Thymus (tissue), 14 donors: ENCODE measurements at places on chromosomes 16 and 17. TPM values are rescaled to one million over a fixed set of nuclear protein-coding genes. Genes with fewer than 3 reads are reported as not detected.
A peak's percentile ranks its signal among the peaks of the same experiment; 100 is the strongest.

- no peak for DNase-seq
Measured at GRCh38 chr17:48989100-48989499, 8.1 kb upstream of the IGF2BP1 start.

DNA sequence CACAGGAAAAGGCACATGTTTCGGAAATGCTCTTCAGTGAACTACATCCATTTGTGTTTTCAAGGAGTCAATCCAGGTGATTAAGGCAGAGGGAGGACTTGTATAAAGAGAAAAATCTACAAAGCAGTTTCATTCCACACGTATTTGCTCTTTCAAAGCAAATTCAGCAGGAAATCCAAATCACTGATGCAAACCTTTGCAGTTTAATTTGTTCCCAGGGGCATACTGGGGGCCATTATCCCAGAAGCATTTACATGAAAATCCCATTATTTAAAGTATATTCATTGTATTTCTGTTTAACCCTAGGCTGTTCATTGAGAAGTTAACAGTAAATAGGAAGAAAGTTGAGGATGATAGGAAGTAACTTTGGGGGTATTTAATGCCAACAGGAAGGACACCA lies 147.9 kb downstream of the PMP22 start:
- no peak for DNase-seq

- DNase-seq, result peak; percentile 76
Measured at GRCh38 chr17:4006745-4007211, 42.5 kb upstream of the ATP2A3 start.

DNA sequence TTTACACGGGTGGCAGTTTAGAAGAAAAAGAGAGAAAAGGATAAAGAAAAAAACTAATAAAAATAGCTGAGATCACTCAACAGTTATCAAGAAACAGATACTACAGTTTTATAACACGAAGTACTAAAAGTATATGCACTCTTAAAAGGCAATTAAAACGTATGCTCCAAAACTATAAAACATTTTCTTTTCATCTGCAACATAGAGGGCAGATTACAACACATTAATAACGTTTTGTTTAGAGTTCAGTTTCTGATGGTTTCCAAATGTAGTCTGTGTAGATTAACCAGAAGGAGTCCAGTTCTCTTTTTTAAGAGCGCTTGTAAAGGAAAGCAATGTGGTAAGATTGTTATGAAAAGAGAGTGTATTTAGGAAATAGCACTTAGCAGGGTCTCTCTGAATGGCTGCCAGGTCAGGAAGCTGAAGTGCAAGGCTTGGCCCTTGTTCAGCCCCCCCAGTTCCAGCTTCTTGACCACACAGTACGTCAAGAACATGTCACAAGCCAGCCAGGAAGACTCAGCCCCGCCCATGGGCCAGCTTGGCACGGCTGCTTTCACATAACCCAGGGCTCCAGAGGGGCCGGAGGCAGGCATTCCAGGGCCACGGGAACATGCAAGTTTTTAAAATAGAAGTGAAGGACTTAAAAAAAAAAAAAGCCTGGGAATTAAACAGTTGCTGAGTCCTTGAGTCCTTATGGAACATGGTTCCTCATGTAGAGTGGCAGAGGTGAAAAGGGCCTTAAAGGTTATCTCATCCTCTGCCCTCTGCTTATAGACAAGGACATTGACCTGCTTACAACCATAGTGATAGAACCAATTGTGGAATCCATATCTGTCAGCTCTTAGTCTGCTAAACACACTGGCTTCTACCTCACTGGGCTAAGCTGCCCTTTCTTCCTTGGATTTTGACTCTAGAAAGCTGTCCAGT lies 147.4 kb upstream of the TBX2 start:
- no peak for DNase-seq

DNA sequence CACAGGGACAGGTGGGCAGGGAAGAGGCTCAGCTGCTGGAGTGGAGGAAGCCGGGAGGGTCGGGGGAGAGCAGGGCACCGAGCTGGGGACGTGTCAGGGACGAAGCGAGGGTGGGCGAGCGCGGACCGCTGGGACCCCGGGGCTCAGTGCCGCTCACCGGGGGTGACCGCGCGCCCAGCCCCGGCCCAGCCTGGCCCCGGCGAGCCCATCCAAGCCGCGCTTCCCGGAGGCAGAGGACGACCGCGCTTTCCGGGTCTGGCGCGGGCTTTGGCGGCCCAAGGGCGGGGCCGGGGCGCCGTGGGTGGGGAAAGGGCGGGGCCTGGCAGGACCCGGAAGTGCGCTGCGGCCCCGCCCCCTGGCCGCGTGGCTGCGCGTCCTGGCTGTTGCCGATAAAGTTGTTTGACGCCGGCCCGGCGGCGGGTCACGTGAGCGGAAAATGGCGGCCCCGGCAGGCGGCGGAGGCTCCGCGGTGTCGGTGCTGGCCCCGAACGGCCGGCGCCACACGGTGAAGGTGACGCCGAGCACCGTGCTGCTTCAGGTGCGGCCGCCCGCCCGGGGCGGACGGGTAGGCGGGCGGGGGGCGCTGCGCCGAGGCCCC lies at the start of gene ASPSCR1:
ASPSCR1 (plus strand) TSS at position 419 of the 598 bp plus-strand sequence; CDS start at position 437, 18 bp downstream.
- DNase-seq, result peak; percentile 88

- no peak for DNase-seq
Measured at GRCh38 chr16:48160575-48160974, 4.8 kb upstream of the ABCC12 start.

- DNase-seq, result no peak
Measured at GRCh38 chr17:83094291-83094690, 14.9 kb downstream of the METRNL start.

PLA2G10 gene
- not detected for total RNA-seq

GRCh38 chr16:56691885-56692284 lies 9.6 kb downstream of the MT1X start:
- no peak for DNase-seq

GRCh38 chr16:66872943-66873684 lies 7.2 kb upstream of the PDP2 start:
- DNase-seq, result peak; percentile 67

IGSF6 gene
- 10.7 TPM for total RNA-seq

DNA sequence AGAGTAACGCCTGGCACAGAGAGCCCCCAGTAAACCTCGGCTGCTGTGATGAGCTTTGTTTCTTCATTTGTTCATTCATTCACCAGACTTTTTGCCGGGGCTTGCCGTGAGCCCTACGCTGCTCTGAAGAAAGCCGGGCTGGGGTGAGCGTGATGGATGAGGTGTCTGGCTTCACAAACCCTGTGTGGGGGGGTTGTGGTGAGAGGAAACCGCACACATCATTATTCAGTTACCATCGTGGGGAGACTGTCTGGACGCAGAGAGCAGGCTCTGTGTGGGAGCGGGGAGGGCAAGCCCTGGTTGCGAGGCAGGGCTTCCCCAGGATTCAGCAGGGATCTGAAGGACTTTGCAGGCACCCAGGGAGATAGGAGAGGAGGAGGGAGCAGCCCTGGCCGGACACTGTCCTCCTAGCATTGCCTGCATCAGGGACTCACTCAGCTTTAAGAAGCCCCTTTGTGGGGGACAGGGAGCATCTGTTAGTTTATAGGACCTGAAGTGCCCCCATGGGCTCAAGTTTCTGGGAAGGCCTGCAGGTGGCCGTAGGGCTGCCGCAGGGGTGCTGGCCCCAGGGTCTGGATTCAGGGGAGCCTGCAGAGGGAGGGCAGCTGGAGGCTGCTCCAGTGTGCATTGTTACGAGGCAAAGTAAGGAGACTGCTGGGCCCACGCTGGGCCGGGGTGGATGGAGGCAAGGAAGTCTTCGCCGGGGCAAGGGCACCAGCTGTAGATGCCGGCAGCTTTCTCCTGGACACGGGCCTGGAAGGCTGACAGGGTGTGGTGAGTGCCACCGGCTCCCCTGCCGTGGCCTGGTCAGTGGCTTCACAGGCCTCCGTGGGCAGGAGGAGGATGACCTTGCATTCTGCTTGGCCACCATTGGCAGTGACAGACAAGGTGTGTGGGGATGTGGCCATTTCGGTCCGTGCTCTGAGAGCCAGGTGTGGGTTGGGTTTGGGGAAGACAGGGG lies 334.5 kb downstream of the SEC14L1 start:
- DNase-seq, result no peak

DNA sequence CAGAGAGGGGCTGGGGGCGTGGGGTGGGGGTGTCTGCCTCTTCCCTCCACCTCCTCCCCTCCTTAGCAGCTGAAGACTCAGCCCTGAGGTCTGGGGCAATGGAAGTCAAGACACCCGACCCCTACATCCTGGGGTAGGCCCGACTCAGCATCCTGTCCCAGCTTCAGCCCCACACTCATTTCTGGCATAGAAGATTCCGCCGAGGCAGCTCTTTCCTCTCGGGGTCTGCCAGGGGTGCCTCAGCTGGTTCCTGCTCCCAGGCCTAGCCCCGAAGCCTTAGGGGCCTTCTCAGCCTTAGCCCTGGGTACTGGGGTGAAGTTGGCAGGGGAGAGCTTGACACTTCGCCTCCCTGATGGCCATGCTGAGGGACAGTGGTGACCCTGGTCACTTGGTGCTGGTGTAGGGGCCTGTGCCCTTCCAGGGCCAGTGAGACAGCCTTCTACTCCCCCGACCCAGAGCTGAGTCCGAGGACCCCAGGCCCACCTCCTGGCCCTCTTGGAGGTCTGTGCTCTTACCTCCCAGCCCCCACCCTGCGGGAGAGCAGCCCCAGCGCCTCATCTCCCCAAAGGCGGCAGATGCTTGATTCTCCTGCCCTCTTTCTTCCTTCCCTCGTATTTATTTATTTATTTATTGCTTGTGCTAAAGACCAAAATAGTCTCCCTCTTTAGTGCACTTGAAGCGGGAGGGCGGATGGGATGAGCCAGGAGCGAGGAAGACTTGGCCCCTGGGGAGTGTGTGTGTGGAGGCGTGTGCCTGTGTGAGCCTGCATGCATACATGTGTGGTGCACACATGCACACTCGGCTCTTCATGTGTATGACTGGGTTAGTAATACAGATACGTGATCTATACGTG lies 42.5 kb downstream of the KCNJ12 start:
- peak; percentile 9 for DNase-seq

DNA sequence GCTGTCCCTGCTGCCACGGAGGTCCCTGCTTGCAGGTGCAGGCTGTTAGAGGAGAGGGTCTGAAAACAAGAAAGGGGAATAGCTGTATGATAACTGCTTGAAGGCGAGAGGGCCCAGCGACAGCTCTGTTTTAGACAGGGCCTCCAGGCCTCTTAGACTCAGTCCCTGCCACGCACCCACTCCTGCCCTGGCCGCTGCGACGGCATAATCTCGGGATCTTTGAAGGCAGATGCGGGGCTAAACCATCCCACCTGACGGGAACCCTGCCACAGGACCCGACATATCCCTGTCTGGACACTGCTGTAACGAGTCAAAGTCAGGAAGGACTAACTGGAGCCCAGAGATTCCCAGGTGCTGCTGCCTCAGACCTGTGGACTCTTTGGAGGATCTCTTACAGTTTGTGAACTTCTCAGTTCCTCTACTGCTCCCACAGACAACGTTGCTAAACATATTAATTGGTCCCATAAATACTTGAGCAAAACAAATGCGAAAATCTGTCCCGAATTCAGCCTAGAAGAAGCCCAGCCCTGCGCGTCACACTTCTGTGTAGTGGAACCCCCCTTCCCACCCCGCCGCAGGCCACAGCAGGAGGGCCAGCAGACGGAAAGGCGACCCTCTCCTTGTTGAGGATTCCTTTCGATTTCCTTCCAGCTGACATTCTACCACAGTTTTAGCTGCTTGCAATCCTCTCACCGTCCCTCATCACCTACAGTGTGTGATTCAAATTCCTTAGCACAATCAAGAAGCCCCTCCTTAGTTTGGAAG lies 998 bp upstream of the TMEM11 start:
- DNase-seq, result no peak

GRCh38 chr17:80264205-80265075 lies 3.8 kb downstream of the RNF213 start:
- DNase-seq, result peak; percentile 63

DNA sequence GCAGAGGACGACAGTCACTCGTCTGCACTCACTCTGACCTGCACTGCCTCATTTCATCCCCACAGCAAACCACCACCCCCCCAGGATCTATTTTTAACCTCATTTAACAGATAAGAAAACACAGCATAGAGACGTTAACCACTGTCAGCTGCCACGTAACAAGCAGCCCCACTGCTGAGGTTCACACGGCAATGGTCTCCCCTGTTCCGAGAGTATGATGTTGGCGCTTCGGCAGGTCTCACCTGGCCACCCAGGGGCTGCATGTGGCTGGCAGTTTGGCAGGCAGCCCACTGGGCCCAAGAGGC lies 16.1 kb downstream of the ZNF469 start:
- DNase-seq, result no peak

GRCh38 chr17:78865682-78866390 lies 25.2 kb upstream of the USP36 start:
- no peak for DNase-seq

GRCh38 chr17:22142091-22142490 lies 449.8 kb downstream of the KCNJ18 start:
- DNase-seq, result no peak
